A549 treated with DMSO at 1 μM for 4 hours (cell line): ENCODE measurements at places on chromosomes 7 and 10. TPM values are rescaled to one million over a fixed set of nuclear protein-coding genes. Genes with fewer than 3 reads are reported as not detected.

ATRNL1 gene
- total RNA-seq, result 0.16 to 0.45 TPM (median 0.25 TPM) in 5 replicates

CHRM2 gene
- not detected in 5 replicates for total RNA-seq

CALML3 gene
- not detected in 5 replicates for total RNA-seq

SSC4D gene
- total RNA-seq, result 0.96 to 1.4 TPM (median 1.2 TPM) in 5 replicates

CACNB2 gene
- total RNA-seq, result not detected in 5 replicates

CALHM1 gene
- total RNA-seq, result not detected in 5 replicates

NPSR1 gene
- not detected in 5 replicates for total RNA-seq

PRR15 gene
- total RNA-seq, result 1.4 to 2.0 TPM (median 1.5 TPM) in 5 replicates

BHLHA15 gene
- total RNA-seq, result 0.44 to 0.66 TPM (median 0.56 TPM) in 5 replicates
